ENCODE measurements at places on chromosomes 6 and 20.
A peak's percentile ranks its signal among the peaks of the same experiment; 100 is the strongest.

DNA sequence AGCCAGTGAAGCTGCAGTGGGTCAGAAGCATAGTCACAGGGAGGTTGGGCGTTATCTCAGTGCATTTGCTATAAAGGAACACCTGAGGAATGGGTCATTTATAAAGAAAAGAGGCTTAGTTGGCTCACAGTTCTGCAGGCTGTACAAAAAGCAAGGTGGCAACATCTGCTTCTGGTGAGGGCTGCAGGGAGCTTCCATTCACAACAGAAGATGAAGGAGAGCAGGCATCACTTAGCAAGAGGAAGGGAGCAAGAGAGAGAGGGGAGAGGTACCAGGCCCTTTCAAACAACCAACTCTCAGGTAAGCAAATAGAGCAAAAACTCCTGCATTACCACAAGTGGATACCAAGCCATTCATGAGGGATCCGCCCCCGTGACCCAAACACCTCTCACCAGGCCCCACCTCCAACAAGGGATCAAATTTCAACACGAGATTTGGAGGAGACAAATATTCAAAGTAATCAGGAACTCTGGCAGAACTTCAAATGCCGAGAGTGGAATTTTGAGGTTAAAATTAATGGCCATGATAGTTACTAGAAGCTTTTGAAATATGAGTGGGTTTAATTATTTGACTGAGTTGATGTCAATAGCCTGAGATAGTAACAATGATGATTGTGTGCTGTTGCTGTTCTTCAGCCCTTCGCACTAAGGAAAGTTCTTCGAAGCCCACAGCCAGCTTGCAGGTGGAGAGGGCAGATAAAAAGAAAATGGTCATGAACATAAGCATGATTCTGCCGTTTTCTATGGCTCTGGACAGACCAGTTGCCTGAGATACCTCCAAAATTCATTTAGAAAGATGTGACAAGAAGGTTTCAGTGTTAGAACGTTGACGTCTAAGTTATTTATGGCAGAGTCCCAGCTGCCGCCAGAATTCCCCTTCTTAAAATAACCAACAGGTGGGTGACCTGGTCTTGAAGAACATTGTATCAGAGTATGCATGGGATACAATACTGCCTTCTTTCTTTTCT, 55.3 kb upstream of the ADTRP start:
- DNase-seq, result peak; percentile 48

DNA sequence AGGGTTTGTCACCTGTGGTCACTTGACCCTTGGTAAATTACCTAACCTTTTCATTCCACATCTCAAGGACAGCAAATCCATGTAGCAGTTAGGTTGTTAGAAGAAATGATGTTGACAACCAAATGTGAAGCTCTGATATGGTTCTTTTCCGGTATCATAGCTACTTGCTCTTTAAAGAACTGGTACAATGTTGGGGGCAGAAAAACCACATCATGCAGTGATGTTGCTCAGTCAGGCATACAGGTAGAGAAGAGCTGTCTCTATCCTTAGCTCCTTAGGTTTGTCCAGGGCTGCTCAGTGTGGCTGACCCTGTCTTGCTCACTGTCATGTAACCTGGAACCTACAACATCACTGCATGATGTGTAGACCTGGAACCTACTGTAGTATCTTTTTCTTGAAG, 135.5 kb downstream of the LRRC1 start:
- no peak for DNase-seq

- DNase-seq, result no peak
Measured at GRCh38 chr6:154236646-154237301, 119.8 kb downstream of the IPCEF1 start.

DNA sequence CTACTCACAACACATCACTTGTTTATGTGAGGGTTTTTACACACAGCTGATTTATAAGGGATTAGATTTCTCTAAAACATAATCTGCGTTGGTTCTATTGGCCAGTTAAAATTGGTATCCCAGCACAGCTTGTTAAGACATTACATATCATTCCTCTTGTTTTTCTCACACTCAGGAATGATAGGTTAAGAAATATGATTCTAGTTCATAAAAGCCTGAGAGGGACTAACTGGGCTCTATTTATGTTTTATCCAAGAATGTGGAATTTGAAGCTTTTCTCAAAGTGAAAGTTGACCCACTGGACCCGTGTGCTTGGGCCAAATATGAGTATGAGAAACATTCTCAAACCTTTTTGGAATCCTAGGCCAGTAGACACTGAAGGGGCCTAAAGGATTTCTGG, 117.3 kb downstream of the TMEM170B start:
- peak; percentile 61 for DNase-seq

All from fibroblast of skin of right quadriceps (primary cell).